Pancreas (tissue), 10 donors: ENCODE measurements at places on chromosomes 2 and 18. TPM values are rescaled to one million over a fixed set of nuclear protein-coding genes. Genes with fewer than 3 reads are reported as not detected.

ZSWIM2 gene
- not detected for total RNA-seq

RAD51AP2 gene
- 0.06 TPM for total RNA-seq

NFE2L2 gene
- 48.4 TPM for total RNA-seq

GRCh38 chr2:22450831-22451230 is 934.1 kb upstream of the KLHL29 start:
- peak; percentile 4 for DNase-seq

ITM2C gene
- 35.2 TPM for total RNA-seq

EHBP1 gene
- total RNA-seq, result 15.5 TPM

SGPP2 gene
- 10.3 TPM for total RNA-seq

ERBB4 gene
- 5.0 TPM for total RNA-seq

LIMS2 gene
- total RNA-seq, result 3.6 TPM

DNA sequence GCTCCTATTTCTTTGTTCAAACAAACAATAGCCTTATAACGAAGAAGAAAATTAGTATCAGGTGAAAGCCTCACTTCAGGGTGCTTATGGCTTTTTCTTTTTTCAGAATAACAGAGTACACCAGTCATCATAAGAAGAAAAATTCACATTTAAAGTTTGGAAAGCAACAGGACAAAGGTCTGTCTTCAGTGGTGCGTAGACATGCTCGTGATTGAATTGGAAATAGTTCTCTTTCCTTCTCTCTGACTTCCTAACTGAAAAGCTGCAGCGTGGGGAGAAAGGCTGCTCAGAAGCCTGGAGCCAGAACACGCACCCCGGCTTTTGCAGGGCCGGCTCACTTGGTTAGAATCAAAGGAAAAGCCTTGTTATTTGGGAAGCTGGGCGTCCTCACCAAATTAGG is 127.6 kb upstream of the ZNF516 start:
- DNase-seq, result no peak

- no peak for DNase-seq
These were observed 296.6 kb downstream of the IKZF2 start for GRCh38 chr2:212854771-212855170.

DNA sequence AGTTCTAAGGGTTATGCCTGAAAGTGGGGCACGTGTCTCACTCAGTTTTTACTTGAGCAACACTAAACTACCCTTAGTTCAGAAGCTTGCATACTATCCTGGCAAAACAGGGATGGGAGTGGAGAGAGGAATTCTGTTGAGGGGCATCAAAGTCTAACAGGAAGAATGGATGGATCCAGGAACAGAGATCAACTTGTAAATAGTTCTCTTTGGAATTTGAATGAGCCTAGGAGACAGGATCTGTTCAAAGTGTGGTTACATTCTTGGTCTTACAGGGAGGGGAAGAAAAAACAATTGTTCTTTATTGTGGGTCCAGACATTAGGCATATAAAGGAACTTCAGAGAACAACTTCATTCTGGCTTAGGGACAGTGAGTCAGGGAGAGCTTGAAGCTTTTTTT is 560.2 kb downstream of the CNTNAP5 start:
- DNase-seq, result no peak

GRCh38 chr2:179277429-179278196 is 13.0 kb upstream of the SESTD1 start:
- DNase-seq, result no peak

GRCh38 chr2:204000446-204000845 is 63.9 kb downstream of the ICOS start:
- no peak for DNase-seq

DNA sequence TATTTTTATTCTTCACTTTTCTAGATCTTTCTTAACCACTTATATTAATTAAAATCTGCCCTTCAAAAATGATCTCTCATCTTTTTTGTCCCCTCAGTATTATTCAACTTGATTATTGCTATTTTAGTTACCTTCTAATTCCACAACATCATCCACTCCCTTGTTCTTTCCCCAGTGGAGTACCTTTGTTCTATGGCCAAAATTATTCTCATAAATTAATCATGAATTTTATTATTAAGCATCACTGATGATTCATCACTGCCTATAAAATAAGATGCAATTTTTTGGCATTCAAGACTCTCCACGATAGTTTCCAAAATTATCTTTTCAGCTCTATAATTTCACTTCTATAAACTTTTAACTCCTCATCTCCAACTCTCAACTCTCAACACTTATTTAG is 505.7 kb downstream of the SPAG16 start:
- no peak for DNase-seq

XIRP2 gene
- not detected for total RNA-seq

DNA sequence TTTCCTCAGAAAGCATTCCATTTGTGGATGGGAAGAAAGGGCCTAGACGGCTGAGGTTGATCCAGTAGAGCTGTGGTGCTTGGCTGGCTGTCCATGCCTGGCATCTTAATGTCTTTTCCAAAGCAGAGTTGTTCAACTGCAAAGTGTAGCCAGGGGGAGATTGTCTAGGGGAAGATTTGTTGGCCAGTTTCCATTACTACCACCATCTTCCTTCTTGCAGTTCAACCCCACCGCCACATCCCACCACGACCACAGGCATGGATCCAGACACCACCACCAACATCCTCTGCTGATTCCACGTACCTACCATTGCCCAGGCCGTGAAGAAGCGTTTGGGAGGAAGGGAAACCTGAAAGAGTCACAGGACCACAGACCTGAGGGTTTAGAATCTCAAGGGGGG is 50.7 kb upstream of the HAAO start:
- no peak for DNase-seq

GRCh38 chr2:126275098-126275497 is 380.9 kb upstream of the GYPC start:
- DNase-seq, result no peak

GRCh38 chr2:236177967-236178889 is 10.0 kb upstream of the GBX2 start:
- DNase-seq, result peak; percentile 87

LYG1 gene
- 0.37 TPM for total RNA-seq

DNA sequence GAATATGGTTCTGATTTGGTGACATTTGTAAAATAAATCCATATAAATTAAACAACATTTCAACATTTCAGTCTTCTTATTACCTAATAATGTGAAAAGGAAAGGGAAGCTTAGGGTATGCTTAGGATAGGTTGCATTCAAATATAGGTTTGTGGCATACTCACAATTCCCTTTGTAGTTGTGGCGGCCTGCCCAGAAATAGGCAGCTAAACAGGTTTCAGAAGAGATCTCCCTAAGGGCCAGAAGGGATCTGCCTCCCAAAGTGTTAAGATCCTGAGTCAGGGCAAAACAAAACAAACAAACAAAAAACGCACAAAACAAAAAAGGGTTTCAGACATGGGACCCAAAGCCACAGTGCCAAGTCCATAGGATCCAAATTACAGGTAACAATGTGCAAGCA is 41.4 kb upstream of the TCF7L1 start:
- DNase-seq, result no peak

GRCh38 chr2:121376535-121377250 is 91.7 kb upstream of the TFCP2L1 start:
- no peak for DNase-seq

- peak; percentile 57 for DNase-seq
These were observed 169.1 kb upstream of the KLF7 start for GRCh38 chr2:207334624-207335371.

CTLA4 gene
- total RNA-seq, result not detected
